ENCODE measurements at places on chromosomes 7 and 10.

DNA sequence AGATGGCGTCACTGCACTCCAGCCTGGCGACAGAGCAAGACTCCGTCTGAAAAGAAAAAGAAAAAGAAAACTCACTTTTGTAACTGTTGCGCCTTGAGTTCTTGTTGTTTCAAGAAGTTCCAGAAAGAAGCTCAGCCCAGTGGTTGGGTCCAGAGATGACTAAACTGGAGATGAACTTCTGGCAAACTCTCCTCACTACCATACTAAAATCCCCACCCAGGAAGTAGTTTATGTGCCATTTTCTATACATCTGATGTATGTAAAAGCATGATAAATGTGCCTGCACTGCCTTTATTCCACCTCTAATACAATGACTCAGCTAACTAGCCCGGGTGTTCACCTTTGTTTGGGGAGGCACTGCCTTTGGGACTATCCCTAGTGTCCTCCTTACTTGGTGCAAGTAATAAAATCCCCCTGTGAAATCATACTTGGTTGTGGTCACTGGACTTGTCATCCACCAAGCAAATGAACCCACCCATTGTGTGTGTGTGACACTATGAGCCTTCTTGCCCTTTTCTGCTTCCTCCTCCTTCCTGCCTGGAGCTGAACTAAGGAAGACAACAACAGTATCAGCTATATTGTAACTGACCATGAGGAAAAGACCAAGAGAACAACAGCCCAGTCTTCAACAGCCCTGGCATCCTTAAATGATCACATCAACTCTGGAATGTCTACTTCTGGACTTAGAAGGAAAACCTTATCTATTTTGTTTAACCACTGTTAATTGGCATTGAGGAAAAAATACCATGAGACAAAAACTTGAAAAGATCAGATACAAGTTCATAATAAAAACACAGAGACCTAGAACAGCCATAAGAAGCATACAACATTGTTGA, 33.6 kb downstream of the JMJD1C start:
- no peak for DNase-seq

DNA sequence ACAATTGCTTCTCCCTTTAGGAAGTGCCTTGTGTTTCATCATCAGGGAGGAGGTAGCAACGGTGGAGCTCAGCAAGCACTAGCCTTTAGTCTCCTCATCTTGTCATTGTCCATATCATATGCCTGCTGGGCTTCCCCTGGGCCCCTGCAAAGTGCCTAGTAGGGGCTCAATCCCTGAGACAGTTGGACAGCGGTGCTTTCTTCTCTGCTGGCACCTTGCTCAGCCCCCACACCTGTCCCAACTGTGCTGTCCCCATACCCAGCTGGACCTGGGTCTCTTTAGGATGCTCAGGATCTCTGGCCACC, 5.5 kb downstream of the SMARCD3 start:
- no peak for DNase-seq

- DNase-seq: no peak
Observed at GRCh38 chr7:77353911-77354310, 62.2 kb downstream of the GSAP start.

GRCh38 chr10:52194191-52194590, 119.9 kb upstream of the DKK1 start:
- DNase-seq: no peak

- no peak for DNase-seq
Observed at GRCh38 chr10:26739071-26739631, 41.6 kb downstream of the PDSS1 start.

- DNase-seq: no peak
Observed at GRCh38 chr10:114026189-114027040, 17.3 kb upstream of the ADRB1 start.

GRCh38 chr7:87810130-87810529, 66.0 kb downstream of the SLC25A40 start:
- no peak for DNase-seq

DNA sequence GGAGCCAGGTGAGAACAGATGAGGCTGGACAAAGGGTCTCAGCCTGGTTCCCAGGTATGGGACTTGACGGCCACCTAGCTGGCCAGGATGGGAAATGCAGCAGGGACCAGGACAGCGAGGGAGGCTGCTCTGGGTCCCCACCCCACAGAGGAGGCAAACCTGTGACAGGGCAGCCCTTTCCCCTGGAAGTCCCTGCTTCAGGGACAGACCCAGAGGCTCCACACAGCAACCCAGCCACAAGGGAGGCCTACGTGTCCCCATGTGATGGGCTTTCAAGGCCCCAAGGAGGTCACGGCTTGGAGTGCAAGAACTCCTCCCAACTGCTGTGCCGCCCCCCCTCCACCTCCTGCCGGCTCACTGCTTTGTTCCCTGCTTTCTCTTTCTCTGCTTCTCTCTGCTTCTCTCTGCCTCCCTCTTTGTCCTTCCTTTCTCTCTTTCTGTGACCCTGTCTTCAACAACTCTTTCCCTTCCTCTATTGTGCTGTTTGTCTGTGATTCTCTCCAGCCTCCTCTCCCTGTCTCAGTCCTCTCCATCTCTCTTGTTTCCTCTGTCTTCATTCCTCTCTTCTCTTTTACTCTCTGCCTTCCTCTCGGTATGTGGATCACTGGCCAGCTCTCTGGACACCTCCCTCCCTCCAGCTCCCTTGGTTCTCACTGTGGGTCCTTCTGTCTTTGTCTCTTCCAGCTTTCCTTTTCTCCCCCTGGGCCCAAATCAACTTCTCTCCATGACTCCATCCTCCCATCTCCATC, 9.6 kb upstream of the EIF5AL1 start:
- no peak for DNase-seq

DNA sequence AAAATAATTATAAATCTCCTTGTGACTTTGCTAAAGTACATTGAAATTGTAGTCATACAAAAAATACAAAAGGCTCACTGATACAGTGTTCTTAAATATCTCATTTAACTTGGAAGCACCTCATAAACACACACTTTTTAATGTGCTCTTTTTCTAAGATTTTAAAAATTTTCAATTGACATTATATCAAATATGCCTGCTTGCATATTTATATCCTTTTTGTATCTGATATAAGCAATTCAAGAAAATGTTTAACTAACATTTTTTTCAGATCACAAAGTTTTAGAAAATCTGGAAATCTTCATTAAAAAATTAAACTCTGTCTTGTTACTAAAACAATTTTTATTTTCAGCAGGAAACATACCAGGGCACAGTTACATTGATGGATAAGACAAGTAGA, 661.5 kb downstream of the REEP3 start:
- DNase-seq: no peak

DNA sequence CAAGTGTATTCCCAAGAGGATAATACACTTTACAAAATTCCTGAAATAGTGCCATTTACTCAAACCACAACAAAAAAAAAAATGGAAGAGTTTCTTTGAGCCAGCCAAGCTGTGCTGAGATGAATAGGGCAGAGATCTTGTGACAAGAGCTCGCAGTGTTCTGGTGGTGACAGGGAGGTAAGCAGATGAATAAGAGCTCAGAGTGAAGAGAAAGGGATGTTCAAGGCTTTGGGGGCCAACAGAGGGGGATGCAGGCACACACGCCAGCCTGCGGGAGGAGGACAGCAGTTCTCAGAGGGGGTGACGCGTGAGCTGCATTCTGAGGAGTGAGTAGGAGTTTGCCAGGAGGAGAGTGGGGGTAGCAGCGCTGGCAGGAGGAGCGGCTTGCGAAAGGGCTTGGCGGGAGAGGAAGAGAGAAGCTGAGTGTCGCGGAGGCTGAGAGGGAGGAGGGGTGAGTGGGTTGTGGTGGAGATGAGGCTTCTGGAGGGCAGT, 194.4 kb upstream of the IMMP2L start:
- peak; percentile 70 for DNase-seq

DNA sequence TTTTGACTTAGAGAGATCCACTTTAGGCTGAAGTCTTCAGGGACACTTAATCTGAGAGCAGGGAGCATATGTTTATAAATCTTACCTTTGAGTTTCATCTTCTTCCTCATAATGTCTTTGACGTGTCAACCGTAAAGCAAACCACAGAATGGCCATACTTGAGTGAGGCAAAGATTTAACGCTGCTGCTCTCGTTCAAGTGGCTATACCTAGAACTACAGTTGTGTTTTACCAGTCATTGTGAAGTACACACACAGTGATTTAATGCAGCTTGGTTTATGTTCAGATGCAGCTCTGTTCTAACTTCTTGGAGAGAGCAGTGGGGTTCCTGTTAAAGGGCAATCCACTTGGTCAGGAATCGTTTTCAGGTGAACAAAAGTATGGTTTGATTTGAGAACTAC, 39.9 kb upstream of the GOT1 start:
- DNase-seq: no peak

DNA sequence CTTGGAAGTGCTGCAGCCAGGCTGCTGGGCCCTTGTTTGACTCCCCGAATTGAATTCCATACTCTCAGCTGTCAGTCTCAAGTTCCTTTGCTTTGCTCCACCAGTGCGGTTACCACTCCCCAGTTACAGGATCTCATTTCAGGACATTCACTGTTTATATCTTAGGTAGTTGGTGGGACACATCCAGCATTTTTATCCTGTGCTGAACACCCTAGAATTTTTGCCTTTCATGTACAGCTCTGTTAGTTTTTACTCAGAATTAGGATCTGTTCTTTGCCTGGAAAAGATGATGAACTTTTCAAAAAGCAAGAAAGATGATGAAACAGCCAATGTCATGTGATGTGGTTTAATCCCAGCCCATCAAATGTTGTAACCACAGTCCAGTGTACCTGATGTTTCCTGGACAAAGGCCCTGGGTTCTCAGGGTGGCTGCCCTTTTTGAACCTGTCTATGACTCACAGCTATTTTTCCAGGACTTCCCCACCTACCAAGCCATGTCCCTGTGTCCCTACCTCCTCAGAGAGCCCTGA, 149.7 kb downstream of the NOC3L start:
- no peak for DNase-seq

DNA sequence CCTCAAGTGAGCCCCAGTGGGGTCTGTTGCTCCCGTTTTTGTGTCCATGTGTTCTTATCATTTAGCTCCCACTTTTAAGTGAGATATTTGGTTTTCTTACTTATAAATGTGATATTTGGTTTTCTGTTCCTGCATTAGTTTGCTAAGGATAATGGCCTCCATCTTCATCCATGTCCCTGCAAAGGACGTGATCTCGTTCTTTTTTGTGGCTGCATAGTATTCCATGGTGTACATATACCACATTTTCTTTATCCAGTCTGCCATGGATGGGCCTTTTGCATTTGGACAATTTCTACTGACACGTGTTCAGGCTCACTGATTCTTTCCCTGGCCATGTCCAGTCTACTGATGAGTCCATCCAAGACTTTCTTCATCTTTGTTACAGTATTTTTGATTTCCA, 9.6 kb downstream of the SFXN2 start:
- no peak for DNase-seq

GRCh38 chr7:20296444-20296843, 34.3 kb upstream of the ITGB8 start:
- DNase-seq: no peak

DNA sequence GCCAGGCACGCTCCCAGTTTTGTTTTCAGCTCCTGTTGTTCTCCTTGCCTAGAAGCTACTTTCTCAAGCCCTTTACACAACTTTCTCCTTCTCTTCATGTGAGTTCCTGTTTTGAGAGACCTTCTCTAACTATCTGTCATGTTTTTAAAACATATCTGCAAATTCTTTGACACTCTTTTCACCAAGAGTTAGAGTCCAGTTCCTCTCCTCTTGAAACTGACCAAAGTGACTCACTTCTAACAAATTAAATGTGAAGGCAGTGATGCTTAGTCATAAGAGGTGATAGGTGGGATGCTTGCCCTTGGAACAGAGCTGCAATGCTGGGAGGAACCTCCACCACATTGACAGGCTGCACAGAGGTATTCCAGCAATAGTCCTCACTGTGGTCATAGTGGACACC, 25.3 kb downstream of the ZSCAN25 start:
- DNase-seq: no peak

GRCh38 chr10:124403548-124403947, 15.2 kb downstream of the OAT start:
- DNase-seq: peak; percentile 68
